ENCODE measurements at places on chromosomes 5 and 9.

GRCh38 chr5:180139731-180140055 is 68.1 kb upstream of the RNF130 start:
- DNase-seq = no peak

GRCh38 chr9:135000647-135001245 is 83.0 kb upstream of the FCN1 start:
- no peak for DNase-seq

DNA sequence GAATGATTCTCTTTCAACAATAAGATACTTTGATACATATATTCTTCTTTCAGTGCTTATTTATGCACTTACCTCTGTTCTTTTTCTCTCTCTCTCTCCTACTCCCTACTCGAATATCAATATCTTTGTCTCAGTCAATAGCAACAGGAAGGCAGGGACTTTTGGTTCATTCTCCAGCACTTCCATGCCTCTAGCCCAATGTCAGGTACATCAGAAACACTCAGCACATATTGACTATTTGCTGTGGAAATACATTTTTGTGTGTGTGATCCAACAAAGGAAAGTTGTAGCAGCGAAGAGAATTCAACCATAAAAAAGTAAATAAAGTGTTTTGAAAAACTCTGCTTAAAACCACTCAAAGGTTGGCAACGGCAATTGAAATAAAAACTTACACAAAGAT is 12.6 kb downstream of the DIRAS2 start:
- DNase-seq = no peak

DNA sequence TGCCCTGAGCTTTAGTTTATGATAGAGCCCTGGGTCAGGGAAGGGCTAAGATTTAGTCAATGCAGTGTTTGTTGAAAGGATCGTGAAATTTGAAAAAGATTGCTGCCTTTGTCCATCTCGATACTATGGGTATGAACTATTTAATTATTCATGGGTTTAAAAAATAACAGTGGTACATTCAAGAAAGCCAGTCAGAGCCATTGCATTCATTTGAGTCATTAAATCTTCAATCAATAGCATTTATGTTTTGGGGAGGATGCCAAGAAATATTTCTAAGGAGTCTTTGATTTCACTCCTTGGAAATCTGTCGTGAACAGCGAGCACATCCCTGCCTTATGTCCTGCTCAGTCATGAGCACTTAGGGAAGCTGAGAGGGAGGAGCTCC is 54.4 kb upstream of the LRRTM2 start:
- DNase-seq = peak; percentile 93

GRCh38 chr9:75869236-75869635 is 21.2 kb upstream of the PCSK5 start:
- no peak for DNase-seq

- no peak for DNase-seq
Observed at GRCh38 chr5:178786859-178787499, 56.5 kb upstream of the ZNF354A start.

DNA sequence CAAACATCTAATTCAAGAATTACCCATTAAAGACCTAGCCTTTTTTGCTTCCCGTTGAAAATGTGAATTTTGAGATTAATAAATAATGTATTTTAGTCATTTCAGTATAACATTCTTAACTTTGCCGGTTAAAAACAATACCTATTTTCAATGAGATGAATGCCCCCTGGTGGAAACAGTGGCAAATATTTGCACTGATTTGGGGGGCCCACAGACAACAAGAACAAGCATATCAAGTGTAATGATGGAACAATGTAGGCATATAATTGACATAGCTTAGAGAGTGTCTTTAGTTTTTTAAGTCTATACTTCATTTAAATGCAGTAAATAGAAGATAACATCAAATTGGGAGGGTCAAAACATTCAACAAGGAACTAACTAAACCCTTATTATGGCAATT is 111.9 kb downstream of the NTRK2 start:
- peak; percentile 69 for DNase-seq

DNA sequence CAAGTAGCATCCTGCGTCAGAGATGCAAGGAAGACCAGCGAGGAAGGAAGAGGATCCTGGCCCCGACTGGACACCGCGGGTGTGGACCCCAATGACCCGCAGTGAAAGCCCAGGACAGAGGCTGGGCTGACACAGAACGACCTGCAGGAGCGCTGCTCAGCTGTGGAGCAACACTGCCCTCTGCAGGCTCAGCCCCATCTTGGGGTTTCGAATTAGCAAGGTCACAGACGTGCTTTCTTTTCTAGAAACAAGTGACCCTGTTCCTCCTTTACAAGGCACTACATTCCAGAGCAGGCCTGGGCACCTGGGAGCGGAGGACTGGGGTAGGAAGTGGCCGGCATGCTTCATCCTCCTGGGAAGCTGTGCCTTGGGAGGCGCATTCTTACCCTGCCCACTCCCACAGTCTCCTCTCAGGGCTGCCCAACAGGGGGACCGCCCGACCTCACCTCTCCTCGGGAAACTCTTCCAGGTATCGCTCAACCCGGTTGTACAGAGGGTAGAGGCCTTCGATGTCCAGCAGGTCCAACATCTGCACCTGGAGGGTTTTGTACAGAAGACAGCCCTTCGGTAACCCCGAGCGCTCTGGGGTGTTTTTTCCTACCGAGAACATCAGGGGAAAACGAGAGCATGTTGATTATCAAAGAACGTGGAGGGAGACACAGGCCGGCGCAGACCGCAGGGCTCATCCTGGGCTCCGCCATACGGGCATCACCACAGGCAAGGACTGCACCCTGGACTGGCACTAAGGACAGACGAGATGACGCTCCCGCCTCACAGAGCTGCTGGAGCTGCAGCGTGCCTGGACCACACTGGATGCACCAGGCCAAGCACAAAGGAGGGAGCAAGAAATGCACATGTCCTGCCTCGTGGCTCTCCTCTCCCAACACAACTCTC is 35.0 kb downstream of the IPPK start:
- DNase-seq = peak; percentile 79

DNA sequence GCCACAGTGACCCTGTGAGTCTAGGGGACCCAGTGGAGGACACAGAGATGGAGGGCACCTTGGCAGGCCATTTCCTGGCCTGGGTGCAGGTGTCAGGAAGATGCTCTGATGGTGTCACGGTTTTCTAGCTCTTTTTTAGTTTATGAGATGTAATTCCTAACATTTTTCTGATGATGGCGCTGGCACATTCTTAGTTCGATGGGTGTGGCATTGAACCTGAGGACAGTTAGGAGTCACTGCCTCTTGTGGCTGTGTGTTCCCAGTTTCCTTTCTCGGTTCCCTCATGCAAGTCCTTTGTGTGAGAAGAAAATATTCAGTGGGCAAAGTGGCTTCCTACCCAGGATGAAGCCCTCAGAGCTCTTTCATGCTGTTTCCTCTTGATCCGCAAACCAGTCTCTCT is 129.4 kb upstream of the ICE1 start:
- peak; percentile 50 for DNase-seq

DNA sequence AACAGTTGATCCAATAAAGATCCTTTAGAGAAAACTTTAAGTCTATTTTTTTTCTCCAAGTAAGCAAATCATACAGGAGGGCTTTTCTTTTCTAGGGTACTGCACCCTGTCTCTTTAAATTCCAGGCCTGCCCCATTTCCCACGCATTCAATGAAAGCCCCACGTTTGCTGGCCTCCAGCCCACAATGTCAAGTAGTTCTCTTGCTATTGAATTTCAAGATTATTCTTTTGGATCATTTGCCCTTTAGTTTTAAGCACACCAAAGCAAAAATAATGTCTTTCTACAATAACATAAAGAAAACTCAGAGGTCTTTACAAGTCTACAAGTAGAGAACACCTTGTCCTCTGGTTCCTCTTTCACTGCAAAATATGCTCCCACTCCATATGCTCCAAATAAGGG is 15.6 kb downstream of the MLLT3 start:
- no peak for DNase-seq

- DNase-seq = no peak
Observed at GRCh38 chr5:168844016-168844921, 265.1 kb upstream of the PANK3 start.

GRCh38 chr5:158977642-158978041 is 122.1 kb downstream of the EBF1 start:
- DNase-seq = no peak

- DNase-seq = peak; percentile 90
Observed at GRCh38 chr5:126449751-126450271, 26.6 kb downstream of the GRAMD2B start.

DNA sequence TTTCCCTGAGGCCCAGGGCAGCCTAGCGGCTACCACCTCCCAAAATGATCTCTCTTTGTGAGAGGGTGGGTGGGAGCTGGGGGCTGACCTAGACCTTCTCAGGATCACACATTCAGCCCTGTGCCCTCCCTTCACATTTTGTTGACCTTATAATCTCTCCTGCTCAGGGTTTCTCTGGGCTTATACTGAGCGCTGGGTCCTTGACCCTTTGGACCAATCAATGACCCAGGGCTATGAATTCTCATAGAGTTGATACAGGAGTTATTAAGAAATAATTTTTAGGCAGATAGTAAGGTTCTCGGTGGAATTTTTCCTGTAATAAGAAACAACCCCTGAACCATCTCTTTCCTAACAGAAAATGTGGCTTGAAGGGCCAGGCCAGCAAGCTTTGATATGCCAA is 22.0 kb downstream of the GLRX start:
- no peak for DNase-seq

GRCh38 chr5:176792655-176793342 is 17.6 kb upstream of the UNC5A start:
- no peak for DNase-seq

GRCh38 chr5:128681096-128681495 is 143.1 kb upstream of the FBN2 start:
- DNase-seq = no peak

DNA sequence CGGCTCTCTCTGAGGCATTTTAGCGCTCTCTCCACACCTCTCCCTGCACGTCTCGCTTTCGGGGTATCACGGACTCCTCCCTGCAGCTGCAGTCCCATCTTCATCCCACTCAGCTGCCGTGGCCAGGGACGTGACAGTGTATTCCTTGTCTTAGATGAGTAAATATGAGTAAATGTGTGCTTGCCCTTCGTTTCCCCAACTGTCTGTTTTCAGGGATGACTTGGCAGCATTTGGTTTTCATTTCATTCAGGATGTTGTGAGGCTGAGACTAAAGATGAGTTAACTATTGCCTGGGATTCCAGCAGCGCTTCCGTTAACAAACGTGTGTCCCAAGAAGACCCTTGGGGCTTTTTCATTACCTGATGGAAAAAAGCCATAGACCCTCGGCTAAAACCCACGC is 29.5 kb downstream of the GDNF start:
- no peak for DNase-seq

- no peak for DNase-seq
Observed at GRCh38 chr9:78406933-78407332, 110.0 kb downstream of the PSAT1 start.

- DNase-seq = no peak
Observed at GRCh38 chr9:4812858-4813257, 20.1 kb downstream of the RCL1 start.

DNA sequence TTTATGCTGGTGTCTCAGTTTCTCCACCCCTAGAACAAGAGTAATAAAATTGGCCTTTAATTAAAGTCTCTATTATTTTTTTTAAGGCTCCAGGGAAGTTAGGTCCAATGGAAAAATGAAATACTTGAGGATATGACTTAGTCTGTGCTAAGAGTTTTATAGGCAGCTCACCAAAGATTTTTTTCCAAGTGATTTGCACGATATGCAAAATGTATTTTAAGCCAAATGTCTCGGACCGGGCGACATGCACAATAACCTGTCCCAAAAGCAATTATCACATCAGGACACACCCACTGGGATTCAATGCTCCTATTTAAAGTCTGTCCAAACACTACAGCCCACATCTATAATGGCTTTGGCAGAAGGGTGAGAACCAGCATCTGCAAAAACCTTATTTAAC is 136.1 kb upstream of the ANKH start:
- DNase-seq = no peak

- DNase-seq = no peak
Observed at GRCh38 chr5:56520986-56521730, 288.0 kb upstream of the ANKRD55 start.

DNA sequence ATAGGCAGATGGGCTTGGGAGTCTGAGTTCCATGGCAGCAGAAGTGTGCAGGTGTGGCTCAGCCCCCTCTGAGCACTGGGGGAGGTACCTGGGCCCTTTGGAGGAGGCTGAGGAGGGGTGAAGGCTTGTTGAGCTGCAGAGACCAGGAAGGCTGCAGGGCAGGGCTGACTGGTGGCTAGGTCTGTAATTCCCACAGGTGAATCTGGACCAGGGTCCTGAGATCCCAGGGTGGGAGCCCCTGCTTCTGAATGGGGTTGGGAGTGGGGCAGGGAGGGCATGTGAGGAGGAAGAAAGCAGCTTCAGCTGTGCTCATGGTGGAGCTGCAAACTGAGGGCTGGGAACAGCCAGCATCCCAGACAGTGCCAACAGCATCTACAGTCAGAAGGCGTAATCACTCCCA is 111.1 kb downstream of the CACNA1B start:
- DNase-seq = no peak

GRCh38 chr9:94697972-94698581 is 28.4 kb upstream of the AOPEP start:
- no peak for DNase-seq

- DNase-seq = no peak
Observed at GRCh38 chr9:33105959-33106358, 29.5 kb upstream of the SMU1 start.
